Stimulated activated CD4-positive, alpha-beta T cell treated with anti-CD3 and anti-CD28 coated beads, Interleukin-1b, Interleukin-23, amount 100 ng/mL, for 24 hours (primary cell): ENCODE measurements at places on chromosomes 7 and 10.

- DNase-seq: no peak
Observed at GRCh38 chr7:152710153-152710442, 34.2 kb upstream of the XRCC2 start.

DNA sequence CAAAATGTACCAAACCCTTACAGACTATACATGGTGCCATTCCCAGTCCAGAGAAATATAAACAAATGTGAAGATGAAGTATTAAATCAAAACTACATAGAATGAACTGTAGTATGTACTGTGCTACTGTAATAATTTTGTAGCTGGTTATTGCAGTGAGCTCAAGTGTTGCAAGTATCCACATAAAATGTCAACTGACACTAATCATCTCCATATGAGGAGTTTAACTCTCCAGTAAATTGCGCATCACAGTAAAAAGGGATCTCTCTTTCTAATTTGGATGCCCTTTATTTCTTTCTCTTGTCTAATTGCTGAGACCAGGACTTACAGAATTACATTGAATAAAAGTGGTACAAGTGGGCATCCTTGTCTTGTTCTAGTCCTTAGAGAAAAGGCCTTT is 165.5 kb downstream of the CPED1 start:
- DNase-seq: no peak

GRCh38 chr7:92647011-92647625 is 56.9 kb upstream of the FAM133B start:
- DNase-seq: no peak

DNA sequence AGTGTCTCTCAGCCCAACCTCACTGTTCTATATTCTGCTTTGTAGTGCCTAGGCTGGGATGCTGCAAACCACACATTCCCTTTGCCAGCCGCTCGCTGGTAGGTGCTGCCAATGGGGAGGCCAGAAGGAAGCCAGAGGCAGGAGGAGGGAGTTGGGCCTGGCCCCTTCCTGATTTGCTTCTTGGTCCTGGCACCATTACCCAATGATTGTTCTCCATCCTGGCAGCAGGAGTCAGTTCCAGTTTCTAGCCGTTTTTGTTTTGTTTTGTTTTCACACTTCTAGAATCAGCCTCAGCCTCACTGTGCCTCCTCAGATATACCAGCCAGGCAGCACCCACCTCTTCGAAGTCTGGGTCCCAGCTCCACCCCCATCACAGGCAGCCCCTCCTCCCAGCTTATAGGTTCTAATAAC is 27.4 kb upstream of the LOXL4 start:
- no peak for DNase-seq

- no peak for DNase-seq
Observed at GRCh38 chr7:156544919-156545715, 95.5 kb upstream of the RNF32 start.

DNA sequence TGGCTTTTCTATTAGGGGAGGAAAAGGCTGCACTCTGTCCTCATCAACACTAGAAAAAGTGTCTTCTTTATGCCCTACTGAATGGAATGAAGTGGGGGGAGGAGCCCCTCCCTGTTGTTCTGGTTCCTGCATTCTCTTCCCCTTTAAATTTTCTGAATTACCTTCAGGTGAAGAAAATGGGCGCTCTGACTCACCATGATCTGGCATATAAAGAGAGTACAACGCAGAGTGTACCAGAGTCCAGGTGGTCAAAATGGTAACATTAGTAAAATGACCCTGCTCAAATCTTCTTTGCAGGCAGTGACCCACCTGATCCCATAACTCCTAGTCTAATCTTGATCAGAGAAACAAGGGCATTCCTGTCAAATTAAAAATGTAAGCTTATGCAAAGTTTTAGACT is 80.7 kb downstream of the THSD7A start:
- no peak for DNase-seq

GRCh38 chr7:36777062-36777461 is 52.8 kb upstream of the AOAH start:
- no peak for DNase-seq

DNA sequence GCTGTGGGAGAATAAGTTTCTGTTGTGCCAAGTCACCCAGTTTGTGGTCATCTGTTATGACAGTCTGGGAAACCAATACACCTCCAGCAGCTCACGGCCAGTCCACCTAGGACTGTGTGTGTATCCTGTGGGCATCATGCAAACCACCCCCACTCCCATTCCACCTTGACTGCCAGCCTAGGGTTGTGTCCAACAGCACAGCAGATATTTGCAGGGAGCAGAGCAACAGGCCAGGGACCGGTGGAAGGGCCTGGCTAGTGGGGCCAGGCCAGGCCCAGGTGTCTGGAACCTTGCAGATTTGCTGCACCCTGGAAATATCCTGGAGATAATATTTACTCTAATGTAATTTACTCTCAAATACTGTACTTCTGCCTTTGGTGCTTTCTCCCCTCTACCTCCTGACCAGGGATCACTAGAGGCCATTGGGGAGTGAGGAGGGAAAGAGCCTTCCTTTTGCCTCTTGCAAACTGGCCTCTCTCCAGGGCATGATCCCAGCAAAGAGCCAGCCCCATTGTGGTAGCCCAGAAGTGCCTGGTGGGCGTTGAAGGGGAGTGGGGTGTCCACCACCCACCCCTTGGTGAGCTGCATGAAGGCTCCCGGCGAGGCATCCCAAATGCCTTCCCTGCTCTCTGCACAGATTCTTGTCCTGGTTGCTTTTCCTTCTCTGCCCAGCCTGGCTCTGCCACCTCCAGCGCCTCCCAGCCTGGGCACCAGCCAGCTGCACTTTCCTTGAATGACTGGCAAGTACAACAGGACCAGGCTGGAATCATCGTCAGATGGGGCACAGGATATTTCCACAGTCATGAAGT is 15.2 kb upstream of the TPST1 start:
- DNase-seq: no peak

DNA sequence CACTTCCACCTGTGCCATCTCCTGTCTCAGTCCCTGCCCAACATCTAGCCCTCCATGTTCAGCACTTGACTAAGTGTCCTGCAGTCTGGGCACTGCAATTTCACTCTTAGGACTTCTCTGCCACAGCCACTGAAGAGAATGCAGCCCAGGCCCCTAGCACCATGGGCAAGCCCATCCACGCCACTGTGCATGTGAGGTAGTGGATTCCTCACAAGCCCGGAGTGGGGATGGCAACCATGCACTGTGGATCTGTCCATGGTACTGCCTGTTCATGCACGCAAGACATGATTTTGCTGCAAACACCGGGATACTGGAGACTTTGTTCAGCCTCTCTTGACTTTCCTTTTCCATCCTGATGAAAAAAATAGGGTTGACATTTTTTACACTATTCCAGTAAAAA is 12.3 kb downstream of the DDC start:
- no peak for DNase-seq

DNA sequence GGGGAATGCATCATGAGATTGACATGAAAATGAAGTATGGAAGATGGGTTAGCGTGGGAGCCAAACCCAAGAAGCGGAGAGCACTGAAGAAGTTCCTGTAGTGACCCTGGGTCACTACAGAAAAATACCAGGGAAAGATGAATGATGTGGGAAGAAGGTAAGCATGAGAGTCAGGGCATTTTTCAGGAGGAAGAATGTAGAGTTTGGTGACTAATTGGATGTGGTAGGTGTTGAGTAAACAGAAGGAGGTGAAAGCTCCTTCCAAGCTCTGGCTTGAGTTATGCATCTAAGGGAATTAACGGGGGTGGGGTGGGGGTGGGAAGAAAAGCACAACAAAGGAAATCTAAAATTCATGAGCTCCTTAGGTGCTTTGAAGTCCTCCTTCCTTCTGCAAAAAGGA is 238.1 kb upstream of the AOAH start:
- no peak for DNase-seq

DNA sequence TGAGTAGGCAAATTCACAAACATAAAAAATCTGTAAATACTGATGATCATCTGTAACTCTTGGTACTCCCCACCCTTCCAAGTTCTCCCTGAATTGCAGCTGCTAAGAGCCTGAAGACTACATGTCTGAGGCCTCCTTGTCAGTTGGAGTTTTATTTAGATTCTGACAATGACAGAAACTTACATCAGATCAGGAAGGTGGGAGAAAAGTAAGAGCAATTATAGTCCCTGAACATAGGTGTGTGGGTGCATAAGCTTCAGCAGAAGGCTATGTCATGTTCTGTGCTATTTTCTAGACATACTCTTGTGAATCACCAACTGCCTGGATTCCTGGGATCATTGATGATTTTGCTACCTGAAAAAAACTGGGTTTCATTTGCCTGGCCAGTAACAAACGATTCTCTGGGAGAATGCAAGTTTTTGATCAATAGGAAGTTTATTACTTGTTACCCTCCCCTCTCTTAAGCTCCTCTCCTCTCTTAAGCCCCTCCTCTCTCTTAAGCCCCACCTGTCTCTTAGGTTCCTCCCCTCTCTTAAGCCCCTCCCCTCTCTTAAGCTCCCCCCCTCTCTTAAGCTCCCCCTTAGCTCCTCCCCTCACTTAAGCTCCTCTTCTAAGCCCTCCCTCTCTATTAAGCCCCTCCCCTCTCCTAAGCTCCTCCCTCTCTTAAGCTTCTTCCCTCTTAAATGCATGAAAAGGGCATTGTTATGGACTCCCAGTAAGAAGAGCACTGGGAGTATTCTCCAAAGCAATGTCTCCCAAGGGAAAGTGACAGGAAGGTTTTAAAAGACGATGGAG is 1183.4 kb upstream of the AUTS2 start:
- DNase-seq: no peak

GRCh38 chr10:103685880-103686669 is 169.3 kb downstream of the SH3PXD2A start:
- DNase-seq: peak; percentile 66

- DNase-seq: no peak
Observed at GRCh38 chr7:8208816-8209215, 53.2 kb downstream of the ICA1 start.

- DNase-seq: no peak
Observed at GRCh38 chr10:3159152-3159551, 13.4 kb downstream of the PITRM1 start.

DNA sequence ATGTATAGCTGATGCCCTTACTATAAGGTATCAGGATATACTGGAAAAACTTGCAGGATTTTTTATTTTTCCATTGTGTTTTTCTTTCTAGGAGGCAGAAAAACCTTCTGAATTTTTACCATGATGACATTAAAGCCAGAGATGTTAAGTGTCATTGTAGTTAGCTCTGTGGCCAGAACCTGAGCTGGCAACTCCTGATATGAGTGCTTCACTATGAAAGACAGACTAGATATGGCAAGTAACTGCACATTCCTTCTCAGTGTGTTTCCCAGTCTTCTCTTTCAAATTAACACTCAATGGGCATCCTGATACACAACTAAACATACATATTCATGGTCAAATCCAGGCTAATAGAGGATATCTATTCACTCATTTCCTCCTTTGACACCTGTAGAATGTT is 166.2 kb downstream of the CTTNBP2 start:
- no peak for DNase-seq

DNA sequence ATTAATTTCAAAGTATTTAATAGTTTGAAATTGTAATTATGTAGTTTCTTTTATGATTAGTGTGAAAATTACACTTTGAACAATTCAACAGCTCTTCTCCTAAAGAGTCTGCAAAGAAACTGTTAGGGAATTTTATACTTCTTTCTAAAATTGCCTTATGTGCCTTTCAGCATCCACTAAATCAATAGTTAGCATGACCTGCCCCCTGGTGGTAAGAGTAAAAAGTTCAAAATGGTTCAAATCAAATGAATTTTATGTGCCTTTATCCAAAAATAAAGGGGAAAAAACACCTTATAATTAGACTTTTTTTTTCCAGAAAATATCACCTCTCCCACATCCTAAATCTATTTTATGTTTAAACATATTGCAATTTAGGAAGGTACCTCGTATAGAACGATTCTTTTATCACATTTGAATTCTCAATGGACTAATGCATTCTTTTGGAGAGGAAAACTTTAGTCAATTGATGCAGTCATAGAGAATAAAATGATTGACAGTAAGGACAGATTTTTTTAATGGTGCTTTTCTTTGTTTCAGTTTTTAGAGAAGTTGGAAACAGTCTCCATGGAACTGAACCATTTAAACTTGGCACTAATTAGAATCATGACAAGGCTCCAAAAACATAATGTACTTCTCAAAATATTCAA is 163.7 kb downstream of the SEMA3D start:
- DNase-seq: no peak

GRCh38 chr10:52056291-52056690 is 257.8 kb upstream of the DKK1 start:
- no peak for DNase-seq

- no peak for DNase-seq
Observed at GRCh38 chr7:138603549-138604318, 97.4 kb downstream of the SVOPL start.

GRCh38 chr10:101062232-101063049 is 652 bp downstream of the KAZALD1 start:
- DNase-seq: peak; percentile 48

DNA sequence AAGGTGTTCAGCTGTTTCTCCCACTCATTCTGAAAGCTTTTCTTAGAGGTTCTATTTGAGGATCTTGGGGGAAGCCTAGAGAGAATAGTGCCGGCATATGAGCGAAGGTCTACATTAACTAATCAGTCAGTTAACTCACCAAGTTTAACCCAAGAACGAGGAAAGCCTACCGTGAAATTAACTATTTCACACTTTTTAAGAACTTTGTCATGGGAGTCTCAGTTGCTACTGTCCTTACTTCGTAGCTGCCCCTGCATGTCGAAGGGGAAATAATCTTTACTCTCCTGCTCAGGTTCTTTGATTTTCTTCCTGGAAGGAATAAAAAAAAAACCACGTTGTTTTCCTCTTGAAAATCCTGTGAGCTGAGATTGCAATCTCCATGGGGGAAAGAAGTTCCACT is 115.1 kb downstream of the FRMD4A start:
- DNase-seq: no peak

GRCh38 chr10:58641708-58642107 is 129.0 kb downstream of the BICC1 start:
- no peak for DNase-seq

GRCh38 chr7:141945356-141945755 is 1.4 kb downstream of the CLEC5A start:
- peak; percentile 4 for DNase-seq

- no peak for DNase-seq
Observed at GRCh38 chr7:130996833-130997231, 262.8 kb upstream of the KLF14 start.

DNA sequence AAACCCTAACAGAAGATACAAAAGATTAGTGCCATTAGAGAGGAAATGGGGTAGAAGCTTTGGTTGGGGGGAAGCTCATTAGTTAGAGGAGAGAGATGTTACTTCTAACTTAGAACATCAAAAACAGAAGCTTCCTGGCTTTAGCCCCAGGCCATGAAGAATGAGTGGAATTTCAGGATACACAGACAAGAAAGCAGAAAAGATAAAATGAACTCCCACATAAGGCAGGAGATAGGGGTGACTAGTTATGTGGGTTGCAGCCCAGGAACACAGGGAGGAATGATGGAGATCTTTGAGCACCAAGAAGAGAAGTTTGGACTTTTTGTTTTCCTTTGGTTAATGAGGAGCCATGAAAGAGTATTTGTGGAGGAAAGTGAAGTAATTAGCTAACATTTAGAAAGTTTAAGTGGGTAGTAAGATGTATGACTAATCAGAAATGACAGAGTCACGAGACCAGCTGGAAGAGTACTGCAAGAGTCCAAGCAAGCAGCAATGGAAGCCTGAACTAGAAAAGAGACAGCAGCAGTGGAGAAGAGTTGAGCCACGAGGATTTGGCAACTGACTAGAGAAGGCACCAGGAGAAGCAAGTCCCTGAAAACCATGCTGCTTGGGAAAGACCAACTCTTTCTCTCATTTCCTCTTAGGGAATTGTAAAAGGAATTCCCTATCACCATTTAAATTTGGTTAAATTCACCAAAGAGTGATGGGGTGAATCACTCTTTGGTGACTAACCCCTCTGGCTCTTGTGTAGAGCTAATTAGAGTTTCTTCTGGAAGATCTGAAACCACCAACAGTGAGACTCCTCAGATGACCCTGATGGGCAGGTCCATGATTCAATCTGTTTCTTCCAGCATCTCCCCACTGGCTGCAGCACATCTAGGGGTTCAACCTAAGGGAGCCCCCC is 131.9 kb downstream of the KCNMA1 start:
- no peak for DNase-seq
